ENCODE measurements at places on chromosomes 6 and 20. TPM values are rescaled to one million over a fixed set of nuclear protein-coding genes. Genes with fewer than 3 reads are reported as not detected.

The ELOVL2 gene
- not detected for total RNA-seq

The ZC2HC1B gene
- total RNA-seq, result not detected

The BPIFB4 gene
- not detected for total RNA-seq

The BTN1A1 gene
- not detected for total RNA-seq

The SF3B5 gene
- total RNA-seq, result 211 TPM

The RAET1E gene
- total RNA-seq, result 28.9 TPM

The CST5 gene
- not detected for total RNA-seq

The PLG gene
- not detected for total RNA-seq

The TUBE1 gene
- total RNA-seq, result 42.9 TPM

The HTR1E gene
- not detected for total RNA-seq

The GPR63 gene
- total RNA-seq, result 0.42 TPM

The SLC17A1 gene
- not detected for total RNA-seq

The RHAG gene
- total RNA-seq, result not detected

The OTOR gene
- not detected for total RNA-seq

The SCGN gene
- not detected for total RNA-seq

The KIAA0408 gene
- total RNA-seq, result not detected

The FHL5 gene
- total RNA-seq, result not detected

The TP53TG5 gene
- total RNA-seq, result not detected

The IP6K3 gene
- total RNA-seq, result 1.7 TPM
